ENCODE measurements at places on chromosomes 5 and 9.

GRCh38 chr5:145218019-145218418 lies 617.1 kb downstream of the PRELID2 start:
- DNase-seq = no peak

- no peak for DNase-seq
Observed at GRCh38 chr9:75644649-75645048, 245.8 kb upstream of the PCSK5 start.

GRCh38 chr5:137833463-137833862 lies 34.2 kb upstream of the MYOT start:
- no peak for DNase-seq

GRCh38 chr5:148828511-148829247 lies 2.3 kb downstream of the ADRB2 start:
- DNase-seq = no peak

GRCh38 chr5:170542691-170543293 lies 39.0 kb downstream of the KCNIP1 start:
- DNase-seq = no peak

DNA sequence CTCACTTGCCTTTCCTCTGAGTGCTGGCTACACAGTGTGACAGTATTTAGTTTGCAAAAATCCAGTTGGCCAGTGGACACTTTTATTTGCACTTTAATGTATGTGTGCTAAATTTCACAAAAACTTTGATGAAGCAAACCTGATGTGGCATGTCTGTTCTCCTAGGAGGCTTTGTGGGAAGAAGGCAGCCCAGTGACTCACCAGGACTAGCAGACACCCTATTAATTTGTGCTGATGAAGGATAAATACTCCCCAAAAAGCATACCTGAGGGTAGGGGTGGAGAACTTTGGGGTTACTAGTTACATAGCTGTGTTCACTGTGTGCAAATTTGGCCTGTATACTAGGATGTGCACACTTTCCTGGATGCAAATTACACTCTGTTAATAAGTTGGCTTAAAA lies 39.3 kb upstream of the IPPK start:
- DNase-seq = no peak

GRCh38 chr5:79269733-79270166 lies 33.8 kb downstream of the JMY start:
- no peak for DNase-seq

GRCh38 chr5:45440466-45440865 lies 255.7 kb downstream of the HCN1 start:
- DNase-seq = no peak

DNA sequence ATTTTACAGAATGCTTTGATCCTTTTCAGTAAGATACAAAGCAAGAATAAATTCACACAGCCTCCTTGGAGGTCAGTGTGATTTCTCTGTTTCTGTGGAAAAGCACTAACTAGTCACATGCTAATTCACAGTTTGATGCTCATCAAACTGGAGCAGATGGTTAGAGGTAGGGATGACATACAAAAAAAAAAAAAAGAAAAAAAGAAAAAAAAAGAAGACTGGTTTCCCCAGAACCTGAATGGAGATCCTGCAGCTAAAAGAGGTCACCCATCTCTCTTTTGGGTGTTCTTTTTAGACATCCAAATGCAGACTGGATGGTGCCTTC lies 123.7 kb upstream of the ANKRD55 start:
- DNase-seq = no peak

- DNase-seq = no peak
Observed at GRCh38 chr9:112403614-112404201, 23.8 kb downstream of the HSDL2 start.

DNA sequence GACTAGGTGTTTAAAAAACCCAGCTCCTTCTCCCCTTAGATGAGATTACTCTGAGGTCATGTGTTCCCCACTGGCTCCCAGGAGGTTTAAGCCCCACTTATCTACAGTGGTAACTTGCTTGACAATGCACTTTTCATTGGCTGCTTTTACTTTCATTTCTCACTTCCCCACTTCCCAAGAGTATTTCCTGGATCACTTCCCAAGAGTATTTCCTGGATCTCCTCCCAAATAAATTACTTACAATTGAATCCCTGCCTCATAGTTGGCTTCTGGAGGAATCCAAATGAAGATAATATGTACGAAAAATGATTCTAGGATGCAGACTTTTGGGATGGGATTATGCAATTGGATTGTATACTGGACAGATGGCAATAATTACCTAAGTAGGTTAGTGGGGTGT lies 47.1 kb upstream of the CHSY3 start:
- DNase-seq = no peak

DNA sequence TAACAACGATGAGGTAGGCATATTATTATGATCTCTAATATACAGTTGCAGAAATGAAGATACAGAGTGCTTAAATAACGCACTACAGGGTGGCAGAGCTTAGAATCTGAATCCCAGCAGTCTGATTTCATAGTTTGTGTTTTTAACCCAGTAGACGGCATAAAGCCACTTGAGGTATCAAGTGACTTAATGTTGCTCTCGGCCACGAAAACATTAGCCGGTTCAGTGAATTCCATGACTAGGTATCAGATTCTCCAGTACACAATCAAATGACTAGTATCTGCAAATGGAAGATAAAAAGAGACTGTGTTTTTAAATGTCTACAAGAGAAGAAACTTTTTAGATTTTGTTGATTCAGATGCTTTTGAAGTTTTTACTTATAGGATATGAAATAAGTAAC lies 24.8 kb downstream of the SMC2 start:
- no peak for DNase-seq

GRCh38 chr9:128624566-128624965 lies 32.1 kb downstream of the DYNC2I2 start:
- DNase-seq = no peak

- no peak for DNase-seq
Observed at GRCh38 chr9:642014-642413, 199.5 kb upstream of the DMRT1 start.

- no peak for DNase-seq
Observed at GRCh38 chr9:89256642-89257041, 54.4 kb upstream of the CKS2 start.

DNA sequence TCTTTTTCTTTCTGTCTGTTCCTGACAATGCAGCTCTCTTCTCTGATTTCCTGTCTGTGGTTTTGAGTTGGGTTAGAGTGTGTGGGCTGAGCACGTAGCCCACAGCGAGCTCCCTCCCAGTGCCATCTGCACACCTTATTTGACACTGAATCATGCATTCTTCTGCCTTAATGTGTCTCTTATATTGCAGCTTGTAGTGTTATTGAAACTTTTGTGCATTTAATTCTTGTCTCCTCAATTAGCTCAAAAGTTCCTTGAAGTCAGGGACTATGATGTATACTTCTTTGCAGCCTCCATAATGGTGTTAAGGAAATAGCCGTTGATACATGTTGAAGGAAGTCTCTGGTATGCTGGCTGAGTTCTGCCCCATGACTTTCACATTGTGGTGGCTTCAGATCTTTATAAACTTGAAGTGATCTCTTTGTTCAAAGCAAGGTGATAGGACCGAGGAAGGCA lies 576.2 kb upstream of the CLINT1 start:
- no peak for DNase-seq

- DNase-seq = no peak
Observed at GRCh38 chr9:133429214-133429613, 7.0 kb downstream of the ADAMTS13 start.

GRCh38 chr5:1176473-1177391 lies 24.7 kb upstream of the SLC6A19 start:
- no peak for DNase-seq

GRCh38 chr5:83404182-83404716 lies 67.3 kb upstream of the VCAN start:
- no peak for DNase-seq

DNA sequence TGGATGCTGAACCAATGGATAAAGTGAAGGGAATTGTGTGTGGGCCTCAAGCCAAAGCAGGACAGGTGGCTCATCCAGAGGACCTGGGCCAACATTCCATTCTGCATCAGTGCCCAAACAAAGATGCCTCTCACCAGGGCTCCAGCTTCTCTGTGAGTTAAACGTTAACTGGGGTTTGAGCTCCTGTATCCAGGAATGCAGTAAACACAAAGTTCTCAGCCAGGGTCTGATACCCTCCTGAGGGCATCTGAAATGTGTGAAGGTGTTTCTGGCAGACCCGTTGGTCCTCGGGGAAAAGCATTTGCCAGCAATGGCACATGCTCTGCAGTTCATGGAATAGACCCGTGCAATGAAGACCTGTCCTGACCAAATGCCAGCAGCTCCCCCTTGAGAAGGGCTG lies 33.9 kb upstream of the AOPEP start:
- no peak for DNase-seq

DNA sequence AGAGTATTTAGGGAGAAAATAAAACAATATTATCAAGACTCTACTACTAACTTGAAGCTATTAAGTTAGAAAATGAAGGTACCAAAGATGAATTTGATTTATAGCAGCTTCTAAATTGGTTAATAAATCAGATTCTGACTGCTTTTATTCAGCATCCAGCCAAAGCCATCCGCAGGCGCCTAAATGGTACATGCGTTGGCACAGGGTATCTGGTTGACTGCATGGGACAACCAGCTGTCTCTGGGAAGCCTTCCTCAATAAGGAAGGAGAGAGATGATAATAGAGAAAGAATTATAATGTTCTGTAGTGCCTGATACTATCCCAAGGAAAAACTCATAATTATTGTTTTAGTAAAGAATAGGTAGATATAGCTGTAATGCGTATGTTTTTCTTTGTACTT lies 9.1 kb upstream of the TRPM3 start:
- DNase-seq = no peak

DNA sequence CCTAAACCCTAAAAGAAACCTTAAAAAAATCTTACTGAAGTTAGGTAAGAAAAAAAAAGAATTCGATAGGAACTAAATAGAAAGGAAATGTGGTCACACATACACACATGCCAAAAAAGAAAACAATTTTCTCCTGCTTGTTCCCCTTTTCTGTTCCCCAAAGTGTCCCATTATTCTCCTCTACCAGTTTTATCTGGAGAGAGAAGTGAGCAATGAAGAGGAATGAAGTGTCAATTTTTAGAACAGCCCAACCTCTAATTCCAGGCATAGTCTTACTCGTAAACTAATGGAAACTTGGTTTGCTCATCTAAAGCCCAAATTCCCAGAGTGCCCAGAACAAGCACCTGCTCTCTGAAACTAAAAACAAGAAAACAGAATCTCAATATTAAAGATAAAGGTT lies 26.1 kb downstream of the AP3B1 start:
- DNase-seq = no peak

DNA sequence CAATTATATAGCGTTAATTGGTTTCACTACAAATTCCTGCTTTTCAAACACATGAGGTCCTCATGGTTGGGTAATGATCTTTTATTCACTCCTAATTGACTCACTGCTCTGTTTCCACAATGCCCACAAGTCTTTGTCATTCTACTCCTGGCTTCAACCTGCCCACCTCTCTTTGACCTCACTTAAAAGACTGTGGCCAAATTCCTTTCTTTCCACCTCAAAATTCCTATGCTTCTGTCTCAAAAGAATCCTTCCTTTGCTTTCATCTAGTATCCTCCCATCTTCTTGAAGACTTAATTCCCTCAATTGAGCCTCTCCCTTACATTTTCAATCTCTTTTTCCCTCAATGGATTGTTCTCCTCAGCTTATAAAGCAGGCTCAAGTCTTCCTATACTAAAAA lies 4.9 kb downstream of the APBA1 start:
- DNase-seq = no peak

- DNase-seq = no peak
Observed at GRCh38 chr5:54221135-54221534, 89.2 kb downstream of the ARL15 start.

DNA sequence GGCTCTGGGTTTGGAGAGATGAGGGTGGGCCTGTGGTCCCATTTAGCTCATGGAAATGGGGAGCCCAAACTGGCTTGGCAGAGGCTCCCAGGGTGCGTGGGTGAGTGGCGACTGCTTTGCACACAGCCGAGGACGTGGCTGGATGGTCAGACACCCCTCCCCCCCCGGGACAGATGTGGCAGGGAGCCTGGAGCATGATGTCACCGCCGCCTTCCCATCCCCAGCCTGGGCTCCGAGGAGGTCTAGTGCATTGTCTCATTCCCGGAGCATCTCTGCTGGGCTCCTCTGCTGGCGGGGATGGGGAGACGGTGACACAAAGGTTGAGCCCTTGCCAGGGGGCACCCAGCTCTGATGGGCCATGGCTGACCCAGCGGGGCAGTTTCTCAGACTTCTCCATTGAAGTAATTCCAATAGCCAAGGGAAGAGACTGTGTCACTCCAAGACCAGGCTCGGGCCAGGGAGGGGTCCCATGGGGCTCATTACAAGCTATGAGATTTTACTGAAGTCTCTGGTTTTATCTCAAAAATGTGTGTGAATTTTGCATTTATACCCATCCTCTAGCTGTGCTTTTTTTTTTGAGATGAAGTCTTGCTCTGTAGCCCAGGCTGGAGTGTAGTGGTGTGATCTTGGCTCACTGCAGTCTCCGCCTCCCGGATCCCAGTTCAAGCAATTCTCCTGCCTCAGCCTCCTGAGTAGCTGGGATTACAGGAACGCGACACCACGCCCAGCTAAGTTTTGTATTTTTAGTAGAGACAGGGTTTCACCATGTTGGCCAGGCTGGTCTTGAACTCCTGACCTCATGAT lies 36.1 kb downstream of the HMCN2 start:
- no peak for DNase-seq

DNA sequence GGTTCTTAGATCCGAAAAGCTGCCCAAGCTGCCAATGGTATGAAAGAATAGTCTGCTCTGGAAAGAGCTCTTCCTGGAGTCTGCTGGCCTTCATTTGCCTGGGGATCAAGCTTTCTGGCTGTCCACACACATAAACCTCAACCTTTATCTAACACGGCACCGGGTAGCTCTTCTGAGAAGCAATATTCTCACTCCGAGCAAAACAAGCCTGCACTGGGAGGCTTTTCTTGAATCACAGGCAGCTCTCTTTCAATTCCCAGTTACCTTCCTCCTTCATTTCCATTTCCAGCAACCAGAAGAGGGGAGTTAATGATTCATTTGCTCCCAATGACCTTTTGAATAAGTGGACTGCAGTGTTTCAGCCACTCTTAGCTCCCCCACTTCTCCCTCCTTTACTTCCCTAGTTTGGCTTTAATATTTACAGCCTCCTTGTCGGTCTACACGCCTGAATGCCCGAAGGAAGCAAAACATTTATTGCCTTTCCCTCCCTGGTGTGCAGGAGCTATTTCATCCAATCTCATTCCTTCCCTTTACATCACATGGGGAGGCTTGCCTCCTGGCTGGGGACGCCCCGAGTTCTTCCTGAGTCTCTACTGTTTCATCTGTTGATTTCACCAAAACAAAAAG lies 187.1 kb downstream of the ARHGEF28 start:
- DNase-seq = no peak

GRCh38 chr5:177370488-177371119 lies 12.9 kb downstream of the RGS14 start:
- peak; percentile 46 for DNase-seq
